Activated CD8-positive, alpha-beta memory T cell treated with anti-CD3 and anti-CD28 coated beads, Interleukin-2, amount 50 U/mL, for 48 hours (primary cell): ENCODE measurements at places on chromosomes 12 and 14.

- DNase-seq = peak; percentile 78
These were observed 31.9 kb upstream of the ZFP36L1 start for GRCh38 chr14:68824517-68825347.

GRCh38 chr14:75738192-75738591 lies 77.1 kb downstream of the TTLL5 start:
- DNase-seq = no peak

- peak; percentile 95 for DNase-seq
These were observed 536 bp upstream of the WNT1 start for GRCh38 chr12:48977290-48978281.

GRCh38 chr12:121186826-121187225 lies 23.1 kb upstream of the P2RX4 start:
- DNase-seq = no peak

GRCh38 chr12:4289231-4289878 lies 15.8 kb downstream of the CCND2 start:
- DNase-seq = peak; percentile 50

- no peak for DNase-seq
These were observed 15.0 kb downstream of the ZFYVE21 start for GRCh38 chr14:103730490-103731035.
